ENCODE measurements at places on chromosomes 3 and 15. TPM values are rescaled to one million over a fixed set of nuclear protein-coding genes. Genes with fewer than 3 reads are reported as not detected.

CSPG4 gene
- not detected for total RNA-seq

SLC9C1 gene
- not detected for total RNA-seq

ST8SIA2 gene
- not detected for total RNA-seq

NRG4 gene
- not detected for total RNA-seq

HESX1 gene
- not detected for total RNA-seq

ZKSCAN7 gene
- total RNA-seq, result 1.6 TPM

ARGFX gene
- not detected for total RNA-seq

CRYGS gene
- 1.5 TPM for total RNA-seq

FEZF2 gene
- not detected for total RNA-seq

FANCD2OS gene
- not detected for total RNA-seq

DLEC1 gene
- total RNA-seq, result 1.9 TPM

IQCH gene
- total RNA-seq, result 0.60 TPM

DCLK3 gene
- total RNA-seq, result not detected

DNA sequence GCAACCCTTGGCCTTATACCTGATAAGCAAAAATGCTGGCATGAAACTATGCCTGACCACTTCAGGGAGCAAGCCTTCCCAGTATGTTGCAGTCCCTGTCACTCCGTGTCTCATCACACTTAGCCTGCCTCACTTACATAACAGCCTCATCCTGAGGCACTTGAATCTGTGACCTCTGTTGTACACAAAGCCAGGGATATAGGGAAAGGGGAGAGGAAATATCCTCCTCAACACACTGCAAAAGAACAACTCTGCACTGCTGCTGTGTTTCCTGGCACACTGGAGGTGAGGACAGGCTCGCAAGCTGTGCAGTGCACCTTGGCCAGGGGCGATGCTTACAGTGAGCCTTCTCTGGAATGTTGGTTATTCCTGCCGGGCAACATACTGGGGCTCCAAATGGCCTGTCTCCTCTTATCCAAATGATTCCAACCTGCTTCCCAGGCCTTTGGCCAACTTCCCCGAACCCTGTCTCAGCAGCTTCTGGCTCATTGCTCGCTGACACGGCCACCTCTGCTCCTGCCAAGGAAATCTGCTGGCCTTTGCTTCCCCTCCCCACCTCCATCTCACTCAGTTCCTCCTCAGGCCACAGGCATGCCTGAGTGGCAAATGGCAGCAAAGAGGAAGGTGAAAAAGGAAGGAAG is 109.2 kb downstream of the CD47 start:
- DNase-seq, result no peak

DNA sequence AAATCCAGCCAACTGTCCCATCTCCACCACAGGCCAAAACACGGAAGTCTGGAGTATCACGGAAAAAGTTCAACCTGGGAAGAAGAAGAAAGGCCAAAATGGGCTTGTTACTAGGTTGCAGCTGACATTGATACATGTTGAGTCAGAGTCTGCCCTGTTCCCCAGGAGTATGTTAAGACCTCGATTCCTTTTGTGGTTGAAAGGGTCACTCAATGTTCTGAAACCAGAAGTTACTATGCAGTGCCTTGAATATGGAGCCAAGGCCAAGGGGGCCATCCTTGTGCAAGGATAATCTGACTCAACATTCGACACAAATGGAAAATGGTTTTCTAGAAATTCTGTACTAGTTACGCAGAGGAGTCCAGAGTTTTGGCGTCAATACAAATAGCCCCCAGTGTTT is 104.2 kb downstream of the DGKG start:
- no peak for DNase-seq

GRCh38 chr3:78238811-78239210 is 1198.9 kb downstream of the ROBO2 start:
- DNase-seq, result no peak

- no peak for DNase-seq
Observed at GRCh38 chr15:94135486-94136147, 95.7 kb upstream of the MCTP2 start.

GRCh38 chr3:185558395-185558794 is 6.0 kb upstream of the LIPH start:
- no peak for DNase-seq

- no peak for DNase-seq
Observed at GRCh38 chr15:42032376-42033213, 11.8 kb upstream of the PLA2G4E start.

- no peak for DNase-seq
Observed at GRCh38 chr3:46617941-46618340, 5.6 kb downstream of the FAM240A start.

DNA sequence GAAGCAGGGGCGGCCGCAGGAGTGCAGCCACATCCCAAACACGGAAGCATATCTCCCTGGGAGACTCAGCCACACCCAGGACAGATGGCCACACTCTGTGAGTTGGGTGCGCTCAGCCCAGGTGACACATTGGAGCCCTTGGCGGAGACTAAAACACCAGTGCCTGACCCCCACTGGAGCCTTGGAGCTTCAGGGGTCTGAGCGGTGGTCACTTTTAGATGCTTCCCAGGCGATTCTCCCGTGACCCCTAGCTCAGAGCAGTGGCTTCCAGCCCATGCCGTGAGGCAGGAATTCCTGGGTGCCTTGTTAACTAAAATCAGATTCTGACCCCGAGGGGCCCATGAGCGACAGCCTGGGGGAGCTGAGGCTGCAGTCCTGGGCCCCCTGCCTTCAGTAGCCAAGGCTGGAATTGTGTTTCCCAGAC is 54.5 kb downstream of the PLXNA1 start:
- no peak for DNase-seq

GRCh38 chr3:16071206-16071605 is 103.3 kb upstream of the GALNT15 start:
- no peak for DNase-seq

GRCh38 chr3:124489506-124489905 is 240.7 kb upstream of the UMPS start:
- DNase-seq, result no peak

DNA sequence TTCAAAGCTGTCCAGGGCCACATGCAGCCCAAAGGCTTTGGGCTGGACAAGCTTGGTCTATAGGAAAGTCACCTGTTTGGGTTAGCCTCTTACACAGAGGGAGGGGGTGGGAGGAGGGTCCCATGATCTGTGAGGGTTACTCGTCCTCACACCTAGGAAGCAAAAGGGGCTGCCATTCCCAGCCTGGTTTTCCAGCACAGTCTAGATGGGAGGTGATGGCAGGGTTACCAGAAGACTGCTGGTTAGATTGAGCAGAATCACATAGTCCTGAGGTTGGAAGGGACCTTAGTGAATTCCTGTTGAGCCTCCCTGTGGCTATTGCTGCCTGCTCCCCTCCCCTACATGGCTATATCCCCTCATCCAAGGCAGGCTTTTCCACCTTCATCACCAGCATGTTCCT is 101.8 kb downstream of the SEMA5B start:
- DNase-seq, result no peak

DNA sequence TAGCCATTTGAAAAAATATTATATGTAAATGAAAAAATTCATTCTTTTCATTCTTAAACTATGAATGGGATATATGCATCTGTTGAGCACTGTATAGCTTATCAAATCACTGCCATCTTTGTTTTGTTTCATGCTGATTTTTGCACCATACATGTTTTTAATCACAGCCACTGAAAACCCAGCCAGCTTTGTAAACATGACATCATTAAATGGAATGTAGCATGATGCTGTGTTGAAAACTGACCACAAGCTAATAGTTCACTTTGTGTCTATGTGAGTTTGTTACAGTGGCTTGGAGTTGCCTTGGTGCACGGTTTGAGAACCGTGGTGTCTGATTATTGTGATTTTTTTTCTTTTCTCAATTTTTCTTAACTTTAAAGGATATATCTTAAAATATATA is 75.7 kb downstream of the GMPS start:
- DNase-seq, result no peak

DNA sequence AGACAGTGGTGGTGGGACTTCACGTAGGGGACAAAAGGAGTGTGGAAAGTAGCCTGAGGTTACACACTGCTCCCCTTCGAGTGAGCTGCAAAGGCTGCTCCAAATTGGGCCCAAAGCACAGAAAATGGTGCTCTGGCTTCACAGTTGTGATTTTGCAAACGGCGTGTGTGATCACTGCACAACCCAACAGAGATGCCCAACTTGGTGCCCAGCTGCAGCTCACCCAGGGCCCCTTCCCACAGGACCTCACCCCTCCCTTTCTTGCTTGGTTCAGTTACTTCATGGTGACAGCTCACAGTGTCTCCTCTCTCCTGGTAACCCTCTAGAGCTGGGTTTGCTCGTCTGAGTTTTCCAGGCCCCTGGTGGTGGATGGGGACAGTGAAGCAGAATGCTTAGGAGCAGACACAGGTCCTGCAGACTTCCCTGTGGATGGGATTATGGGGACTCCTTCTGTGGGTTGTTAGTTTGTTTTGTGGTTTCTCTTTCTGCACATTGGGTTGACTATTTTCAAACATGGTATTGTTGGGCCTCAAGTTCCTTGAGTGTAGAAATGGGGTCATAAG is 98.3 kb downstream of the TOP2B start:
- DNase-seq, result no peak

DNA sequence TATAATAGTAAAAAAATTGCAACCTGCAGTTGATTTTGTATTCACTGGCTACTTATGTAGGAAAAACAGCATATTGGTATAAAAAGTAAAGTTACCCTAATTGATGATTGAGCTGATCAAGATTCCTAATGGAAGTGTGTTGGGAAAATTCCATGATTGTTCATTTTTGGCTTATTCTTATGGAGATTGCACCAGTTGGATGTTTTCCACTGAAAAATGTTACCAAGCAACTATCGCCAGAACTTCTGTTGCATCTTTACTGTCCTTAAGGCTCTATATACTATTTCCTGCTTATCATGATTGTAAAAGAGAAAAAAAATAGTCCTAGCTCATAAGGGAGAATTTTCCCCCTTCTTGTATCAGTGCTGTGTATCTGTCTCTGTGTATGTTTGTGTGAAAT is 48.6 kb downstream of the SLC25A26 start:
- no peak for DNase-seq

GRCh38 chr3:145739926-145740325 is 421.1 kb downstream of the PLOD2 start:
- DNase-seq, result no peak

- DNase-seq, result peak; percentile 59
Observed at GRCh38 chr15:44593042-44593736, 56.2 kb downstream of the EIF3J start.

DNA sequence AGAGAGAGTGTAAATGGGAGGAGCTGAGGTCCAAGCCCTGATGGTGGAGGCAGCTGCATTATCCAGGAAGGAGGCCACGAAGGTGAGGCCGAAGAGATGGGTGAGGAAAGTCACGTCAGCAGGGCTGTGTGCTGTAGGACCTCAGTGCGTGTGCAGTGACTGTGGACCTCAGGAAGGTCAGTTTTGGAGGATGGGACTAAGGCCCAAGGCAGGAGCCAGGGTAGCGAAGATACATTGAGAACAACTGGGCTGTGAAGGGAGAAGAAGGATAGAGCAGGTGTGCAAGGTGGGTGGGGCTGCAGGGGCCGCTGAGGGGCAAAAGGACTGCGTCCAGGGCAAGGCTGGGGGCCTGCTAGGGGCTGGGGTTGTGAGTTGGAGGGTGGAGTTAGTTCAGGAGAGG is 4.9 kb downstream of the KLHL40 start:
- no peak for DNase-seq

GRCh38 chr3:58150130-58150809 is 60.5 kb downstream of the DNASE1L3 start:
- DNase-seq, result no peak

GRCh38 chr3:15903759-15904720 is 106.3 kb upstream of the ANKRD28 start:
- DNase-seq, result no peak

- no peak for DNase-seq
Observed at GRCh38 chr15:49279521-49280456, 109.7 kb downstream of the GALK2 start.

DNA sequence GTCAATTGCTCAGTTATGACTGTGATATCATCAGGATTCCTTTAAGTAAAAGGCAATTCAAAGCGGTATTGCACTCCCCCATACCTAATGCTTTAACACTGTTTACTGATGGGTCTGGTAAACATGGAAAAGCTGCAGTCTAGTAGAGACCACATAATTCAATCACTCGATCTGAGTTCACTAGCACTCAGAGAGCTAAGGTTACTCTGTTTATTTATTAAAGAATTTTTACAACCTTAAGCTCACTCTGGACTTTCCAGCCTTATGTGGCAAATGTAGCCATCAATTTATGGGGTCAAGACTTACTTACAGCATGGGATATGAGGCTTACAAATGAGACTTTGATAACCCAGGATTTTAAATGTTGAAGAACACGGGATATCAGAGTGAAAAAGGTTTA is 18.4 kb upstream of the CCR2 start:
- DNase-seq, result no peak

DNA sequence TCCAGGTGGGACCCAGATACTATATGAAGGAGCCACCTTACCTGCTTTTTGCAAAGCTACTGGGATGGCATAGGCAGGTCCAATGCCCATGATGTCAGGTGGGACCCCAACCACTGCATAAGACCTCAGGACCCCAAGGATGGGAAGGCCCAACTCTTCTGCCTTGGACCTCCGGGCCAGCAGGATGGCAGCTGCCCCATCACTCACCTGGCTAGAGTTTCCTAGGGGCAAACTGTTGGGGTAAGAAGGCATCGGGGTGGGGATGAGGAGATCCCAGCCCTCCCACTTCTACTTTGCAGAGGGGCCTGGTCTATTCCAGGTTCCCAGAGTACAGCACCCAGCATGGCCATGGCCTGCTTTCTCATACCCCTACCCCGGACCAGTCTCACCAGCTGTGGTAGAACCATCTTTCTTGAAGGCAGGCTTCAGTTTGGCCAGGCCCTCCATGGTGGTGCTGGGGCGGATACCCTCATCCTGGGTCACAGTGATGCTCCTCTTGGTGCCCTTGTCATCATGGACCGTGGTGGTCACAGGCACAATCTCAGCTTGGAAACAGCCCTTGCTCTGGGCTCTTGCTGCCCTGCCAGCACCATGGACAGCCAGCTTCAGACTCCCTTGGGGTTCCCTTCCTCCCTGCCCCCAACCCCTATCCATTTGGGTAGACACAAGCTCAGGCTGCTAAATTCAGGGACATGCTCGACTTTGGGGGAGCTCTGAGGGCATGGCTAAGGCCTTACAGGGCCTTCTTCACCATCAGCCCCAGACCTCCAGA is 10.6 kb downstream of the ACAA1 start:
- no peak for DNase-seq

All from CD8-positive, alpha-beta T cell (primary cell).